ENCODE measurements at places on chromosomes 7 and 10.

DNA sequence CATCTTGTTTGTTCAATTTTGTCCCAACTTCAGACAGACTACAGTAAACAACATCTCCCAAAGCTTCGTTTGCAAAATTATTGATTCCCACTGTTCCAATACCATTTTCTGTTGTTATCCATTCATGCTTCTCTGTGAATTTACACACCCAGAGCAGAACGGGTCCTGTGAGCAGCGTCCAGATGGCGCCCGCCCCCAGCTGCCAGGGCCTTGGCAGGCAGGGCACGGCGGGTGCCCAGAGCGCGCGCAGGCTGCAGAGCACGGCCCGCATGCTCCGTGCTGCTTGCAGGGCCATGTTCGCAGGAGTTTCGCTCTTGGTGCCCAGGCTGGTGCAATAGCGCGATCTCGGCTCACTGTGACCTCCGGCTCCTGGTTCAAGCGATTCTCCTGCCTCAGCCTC lies 32.5 kb upstream of the SEPTIN7 start:
- H3K4me3 ChIP-seq, result no peak overlapping the region
- no peak overlapping the region for H3K27ac ChIP-seq
- no peak for DNase-seq
- peaks cover 3% of the 10 kb centered on the region for H3K27me3 ChIP-seq
- no peaks in the 10 kb centered on the region for H3K4me1 ChIP-seq

- H3K36me3 ChIP-seq, result no peaks in the 10 kb centered on the region
- H3K4me3 ChIP-seq, result no peak overlapping the region
- no peaks in the 10 kb centered on the region for H3K4me1 ChIP-seq
- no peaks in the 10 kb centered on the region for H3K27me3 ChIP-seq
- no peak for DNase-seq
- H3K27ac ChIP-seq, result no peak overlapping the region
Measured at GRCh38 chr10:47156873-47157272, 143.1 kb upstream of the GDF10 start.

DNA sequence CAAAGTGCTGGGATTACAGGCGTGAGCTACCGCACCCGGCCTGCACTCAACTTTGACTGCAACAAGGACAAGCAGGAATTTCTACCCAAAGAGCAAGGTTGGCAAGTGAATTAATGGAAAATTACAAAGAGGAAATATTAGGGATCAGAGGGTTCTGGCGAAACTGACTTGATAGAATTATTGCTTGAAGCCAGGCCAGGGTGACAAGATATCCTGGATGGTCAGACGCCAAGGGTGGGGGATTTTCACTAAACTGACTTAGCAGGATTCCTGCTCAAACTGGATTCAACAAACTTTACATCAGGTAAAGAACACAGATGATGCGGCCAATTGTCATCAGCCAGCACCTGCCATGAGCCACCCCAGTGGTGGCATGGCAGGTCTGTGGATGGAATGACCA lies 603.6 kb upstream of the MGMT start:
- no peaks in the 10 kb centered on the region for H3K27me3 ChIP-seq
- no peak overlapping the region for H3K27ac ChIP-seq

GRCh38 chr7:129376778-129377700 lies 57.2 kb upstream of the STRIP2 start:
- H3K36me3 ChIP-seq, result peaks cover 6% of the 10 kb centered on the region
- H3K4me1 ChIP-seq, result peaks cover 8% of the 10 kb centered on the region
- H3K27me3 ChIP-seq, result peaks cover 2% of the 10 kb centered on the region

GRCh38 chr10:127563718-127564553 lies 14.8 kb downstream of the NPS start:
- no peak overlapping the region for H3K4me3 ChIP-seq
- H3K4me1 ChIP-seq, result no peaks in the 10 kb centered on the region

DNA sequence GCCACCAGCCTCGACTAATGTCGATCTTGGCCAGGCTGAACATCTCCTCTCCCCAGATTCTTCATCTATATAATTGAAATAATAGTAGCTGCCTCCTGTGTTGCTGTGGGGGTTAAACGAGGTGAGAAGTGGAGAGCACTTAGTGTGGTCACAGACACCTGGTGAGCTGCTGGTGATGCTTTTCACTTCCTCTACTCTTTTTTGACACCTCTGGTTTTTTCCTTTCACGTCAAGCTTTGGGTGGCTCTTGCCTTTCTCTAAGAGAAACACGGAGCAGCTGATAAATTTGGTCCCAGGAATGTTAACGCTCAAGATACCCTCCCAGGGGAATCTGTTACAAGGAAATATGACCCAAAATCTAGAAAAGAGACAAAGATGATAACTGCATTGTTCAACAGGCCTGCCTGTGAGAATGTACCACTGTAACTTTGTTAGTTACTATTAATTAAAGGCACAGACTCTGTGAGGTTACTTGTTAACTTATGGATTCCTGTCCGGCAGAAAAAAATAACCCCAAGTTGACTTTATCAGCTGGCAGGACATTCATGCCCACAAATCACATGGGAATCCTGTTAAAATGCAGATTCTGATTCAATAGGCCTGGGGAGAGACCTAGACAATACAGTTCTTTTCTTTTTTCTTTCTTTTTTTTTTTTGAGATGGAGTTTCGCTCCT lies 9.5 kb upstream of the NPFFR1 start:
- H3K36me3 ChIP-seq, result no peaks in the 10 kb centered on the region
- peaks cover 10% of the 10 kb centered on the region for H3K4me1 ChIP-seq
- no peaks in the 10 kb centered on the region for H3K27me3 ChIP-seq
- peak overlapping the region; percentile 18 for H3K27ac ChIP-seq
- no peak overlapping the region for H3K4me3 ChIP-seq

DNA sequence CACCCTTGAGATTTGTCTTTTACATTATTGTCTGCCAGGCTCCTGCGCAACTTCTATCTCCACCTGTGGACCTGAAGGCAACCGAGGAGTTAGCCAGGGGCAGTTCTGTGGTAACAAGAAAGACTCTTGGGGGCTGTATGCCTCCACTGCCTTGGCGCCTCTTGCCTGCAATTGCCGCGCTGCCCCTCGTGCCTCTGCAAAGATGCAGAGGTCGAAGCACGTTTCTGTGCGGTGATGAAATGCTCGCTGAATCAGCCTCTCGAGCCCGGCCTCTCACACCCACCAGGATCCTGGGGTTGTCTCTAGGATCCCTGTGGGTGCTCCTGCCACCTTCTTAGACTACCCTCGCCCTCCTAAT lies 486 bp upstream of the LHFPL3 start:
- no peak for DNase-seq
- H3K4me3 ChIP-seq, result no peak overlapping the region
- no peak overlapping the region for H3K27ac ChIP-seq

DNA sequence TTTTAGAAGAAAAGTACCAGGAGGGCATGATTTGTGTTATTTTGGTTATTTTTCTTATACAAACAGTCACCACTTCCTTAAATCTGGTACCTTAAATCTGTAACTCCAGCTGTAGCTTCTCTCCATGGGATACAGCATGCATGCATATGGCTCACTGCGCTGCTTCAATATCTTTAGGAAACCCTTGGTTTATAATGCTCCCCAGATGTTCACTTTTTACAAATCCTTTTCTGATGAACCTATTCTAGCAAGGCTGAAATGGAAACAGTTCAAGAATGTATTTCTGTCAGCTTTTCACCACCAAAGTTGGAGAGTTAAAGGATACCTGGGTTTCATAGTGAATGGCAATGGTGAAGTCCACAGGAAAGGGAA lies 50.9 kb downstream of the LAMB4 start:
- H3K4me1 ChIP-seq, result no peaks in the 10 kb centered on the region
- H3K27ac ChIP-seq, result no peak overlapping the region
- H3K27me3 ChIP-seq, result no peaks in the 10 kb centered on the region
- no peaks in the 10 kb centered on the region for H3K36me3 ChIP-seq
- no peak for DNase-seq
- no peak overlapping the region for H3K4me3 ChIP-seq

DNA sequence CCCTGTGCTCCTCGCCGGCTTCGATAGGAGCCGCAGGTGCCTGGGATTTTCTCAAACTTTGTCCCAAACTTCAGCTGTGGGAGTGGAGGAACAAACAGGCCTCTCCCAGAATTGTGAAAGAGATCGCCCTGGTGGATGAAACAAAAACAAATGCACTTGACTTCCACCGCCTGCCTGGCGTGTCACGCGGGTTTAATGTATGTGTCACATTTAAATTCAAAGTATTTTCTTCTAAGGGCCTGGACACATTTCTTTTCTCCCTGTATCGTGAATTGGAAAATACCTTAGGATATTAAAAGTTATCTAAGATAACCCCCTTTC lies 694 bp upstream of the WASL start:
- peaks cover 13% of the 10 kb centered on the region for H3K27me3 ChIP-seq
- H3K36me3 ChIP-seq, result no peaks in the 10 kb centered on the region
- peaks cover 41% of the 10 kb centered on the region for H3K4me1 ChIP-seq
- DNase-seq, result no peak
- H3K27ac ChIP-seq, result peak overlapping the region; percentile 81

- no peak overlapping the region for H3K27ac ChIP-seq
- DNase-seq, result no peak
- no peaks in the 10 kb centered on the region for H3K27me3 ChIP-seq
Measured at GRCh38 chr10:76962851-76963250, 674.8 kb downstream of the KCNMA1 start.

GRCh38 chr7:102888561-102889233 lies 24.1 kb upstream of the LRRC17 start:
- no peaks in the 10 kb centered on the region for H3K27me3 ChIP-seq
- H3K4me1 ChIP-seq, result no peaks in the 10 kb centered on the region
- no peak for DNase-seq
- no peak overlapping the region for H3K4me3 ChIP-seq
- peaks cover 3% of the 10 kb centered on the region for H3K36me3 ChIP-seq
- no peak overlapping the region for H3K27ac ChIP-seq

DNA sequence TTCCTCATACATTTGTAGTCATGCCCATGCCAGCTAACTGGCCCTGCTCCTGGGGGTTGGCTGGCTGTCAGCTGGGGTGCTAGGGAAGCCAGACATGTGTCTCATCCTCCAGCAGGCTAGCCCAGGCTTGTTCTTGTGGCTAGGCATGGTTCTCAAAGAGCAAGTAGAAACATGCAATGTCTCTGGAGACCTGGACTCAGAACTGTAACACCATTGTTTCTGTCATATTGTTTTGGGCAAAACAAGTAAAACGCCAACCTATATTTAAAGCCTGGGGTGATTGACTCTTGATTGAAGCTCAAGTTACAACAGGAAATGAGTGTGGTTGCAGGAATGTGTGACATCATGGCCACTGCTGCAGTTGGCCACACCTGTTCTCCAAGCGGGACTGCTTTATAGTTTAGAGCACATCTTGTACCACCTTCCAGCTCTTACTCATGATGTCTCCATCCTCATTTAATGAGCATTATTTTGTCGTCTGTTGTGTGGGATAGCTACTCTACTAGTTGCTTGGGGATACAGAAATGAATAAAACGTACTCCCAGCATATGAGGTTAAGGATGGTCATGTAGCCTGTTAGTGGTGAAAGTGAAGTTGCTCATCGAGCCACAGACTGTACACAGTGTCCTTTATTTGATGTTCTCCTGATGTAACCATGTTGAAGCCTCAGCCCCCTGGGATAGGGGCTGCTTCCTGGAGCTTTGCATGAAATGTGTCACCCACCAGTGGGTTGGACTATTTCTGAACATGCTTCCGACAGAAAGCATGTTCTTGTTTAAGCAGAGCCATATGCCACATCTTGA lies 168.4 kb downstream of the SORCS3 start:
- H3K36me3 ChIP-seq, result no peaks in the 10 kb centered on the region
- H3K4me3 ChIP-seq, result no peak overlapping the region
- no peaks in the 10 kb centered on the region for H3K4me1 ChIP-seq
- DNase-seq, result no peak

- peaks cover 3% of the 10 kb centered on the region for H3K36me3 ChIP-seq
- no peaks in the 10 kb centered on the region for H3K27me3 ChIP-seq
- H3K4me3 ChIP-seq, result no peak overlapping the region
- H3K4me1 ChIP-seq, result no peaks in the 10 kb centered on the region
Measured at GRCh38 chr10:63481815-63482421, 16.1 kb upstream of the JMJD1C start.

DNA sequence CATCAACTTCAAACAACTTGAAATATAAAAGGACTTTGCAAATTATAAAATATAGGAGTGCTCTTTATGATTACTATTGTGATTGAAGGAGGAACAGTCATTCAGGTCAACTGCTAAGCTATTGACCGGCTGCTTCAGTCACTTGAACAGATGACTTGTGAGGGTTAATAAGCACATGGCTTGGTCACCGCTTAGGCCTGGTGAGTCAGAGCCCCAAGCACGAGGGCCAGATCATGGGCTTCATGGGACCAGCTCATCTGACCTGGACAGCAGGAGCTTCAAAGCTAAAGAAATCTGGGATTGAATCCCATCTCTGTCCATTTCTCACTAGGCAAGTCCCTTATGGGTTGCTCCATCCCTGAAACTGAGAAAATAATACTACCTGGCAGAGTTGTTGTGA lies 60.4 kb upstream of the ADO start:
- H3K4me1 ChIP-seq, result peaks cover 2% of the 10 kb centered on the region
- no peak overlapping the region for H3K27ac ChIP-seq
- no peak overlapping the region for H3K4me3 ChIP-seq
- no peaks in the 10 kb centered on the region for H3K27me3 ChIP-seq
- H3K36me3 ChIP-seq, result no peaks in the 10 kb centered on the region

- H3K36me3 ChIP-seq, result no peaks in the 10 kb centered on the region
- no peak overlapping the region for H3K27ac ChIP-seq
- DNase-seq, result no peak
Measured at GRCh38 chr7:150958597-150958996, 19.5 kb downstream of the KCNH2 start.

DNA sequence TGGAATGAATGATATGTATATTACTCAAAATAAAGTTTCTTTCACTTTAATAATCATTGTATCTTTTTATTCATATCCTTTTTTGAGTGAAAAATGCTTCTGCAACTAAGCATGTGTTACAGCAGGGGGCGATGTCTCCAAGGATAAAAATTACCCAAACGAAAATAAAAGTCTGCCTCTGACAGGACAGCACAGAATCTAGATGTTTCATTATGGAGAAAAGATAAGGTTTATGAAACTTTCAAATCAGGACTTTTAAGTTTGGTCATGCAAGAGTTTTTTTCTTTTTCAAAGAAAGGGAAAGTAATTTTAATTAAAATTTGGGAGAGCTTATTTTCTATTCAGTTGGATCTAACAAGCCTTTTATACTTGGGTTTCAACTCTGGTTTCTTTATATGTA lies 48.4 kb downstream of the TES start:
- peaks cover 41% of the 10 kb centered on the region for H3K4me1 ChIP-seq
- H3K27me3 ChIP-seq, result peaks cover 2% of the 10 kb centered on the region
- H3K36me3 ChIP-seq, result peaks cover 2% of the 10 kb centered on the region
- peak overlapping the region; percentile 60 for H3K27ac ChIP-seq

DNA sequence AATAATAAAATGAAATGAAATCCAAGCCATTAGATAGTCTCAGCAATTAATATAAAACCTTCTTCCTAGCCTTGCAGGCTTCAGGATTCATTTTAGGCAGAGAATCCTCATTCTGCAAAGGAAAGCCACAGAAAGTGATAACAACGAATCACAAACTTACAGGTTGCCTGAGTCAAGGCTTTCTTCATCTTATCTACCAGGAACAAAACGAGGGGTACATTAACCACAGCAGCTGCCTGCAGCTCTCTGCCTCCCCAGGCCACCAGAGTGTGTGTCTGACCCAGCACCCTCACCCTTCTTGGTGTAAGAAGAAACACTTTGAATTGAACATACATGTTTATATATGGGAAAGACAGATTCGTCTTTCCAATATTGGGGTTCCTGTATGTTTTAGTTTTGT lies 12.5 kb upstream of the TNS3 start:
- no peaks in the 10 kb centered on the region for H3K36me3 ChIP-seq
- H3K27me3 ChIP-seq, result peaks cover 4% of the 10 kb centered on the region
- H3K4me1 ChIP-seq, result no peaks in the 10 kb centered on the region
- DNase-seq, result no peak
- no peak overlapping the region for H3K27ac ChIP-seq

All from immature natural killer cell (primary cell).